SJCRH30 (cell line): ENCODE measurements at places on chromosomes 11 and 22.
A peak's percentile ranks its signal among the peaks of the same experiment; 100 is the strongest.

DNA sequence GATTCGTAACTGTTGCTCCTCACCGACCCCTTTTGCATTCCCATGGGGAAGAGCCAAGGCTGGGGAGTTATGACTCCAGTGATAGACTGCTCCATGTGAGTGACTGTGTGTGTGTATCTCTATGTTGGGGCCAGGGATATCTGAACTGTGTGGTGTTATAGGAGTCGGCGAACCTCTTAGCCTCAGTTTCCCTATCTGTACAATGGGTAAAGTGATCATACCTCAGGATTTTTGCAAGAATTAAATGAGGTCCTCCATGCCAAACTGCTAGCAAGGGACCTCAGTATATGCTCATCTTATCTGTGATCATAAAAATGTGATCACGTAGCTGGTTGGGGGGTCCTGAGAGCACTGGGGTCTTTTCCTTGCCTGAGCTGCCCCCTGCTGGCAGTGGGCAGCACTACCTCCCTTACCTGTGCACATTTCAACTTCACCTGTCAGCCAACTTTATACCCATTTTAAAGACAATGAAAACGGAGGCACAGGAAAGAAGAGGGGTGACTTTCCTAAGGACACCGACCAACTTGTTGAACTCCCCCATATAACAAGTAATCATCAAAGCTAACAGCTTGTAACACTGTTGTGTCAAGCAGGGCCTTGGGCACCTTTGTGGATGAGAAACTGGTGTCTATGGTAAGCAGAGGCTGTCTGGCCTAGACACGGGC, 1.4 kb upstream of the DPP3 start:
- peak; percentile 47 for DNase-seq
- H3K27me3 ChIP-seq: no peaks in the 10 kb centered on the region
- no peak overlapping the region; the same call in 1 of the 2 replicates for H3K27ac ChIP-seq
- H3K4me1 ChIP-seq: peaks cover 3% of the 10 kb centered on the region; the same call in 1 of the 2 replicates

DNA sequence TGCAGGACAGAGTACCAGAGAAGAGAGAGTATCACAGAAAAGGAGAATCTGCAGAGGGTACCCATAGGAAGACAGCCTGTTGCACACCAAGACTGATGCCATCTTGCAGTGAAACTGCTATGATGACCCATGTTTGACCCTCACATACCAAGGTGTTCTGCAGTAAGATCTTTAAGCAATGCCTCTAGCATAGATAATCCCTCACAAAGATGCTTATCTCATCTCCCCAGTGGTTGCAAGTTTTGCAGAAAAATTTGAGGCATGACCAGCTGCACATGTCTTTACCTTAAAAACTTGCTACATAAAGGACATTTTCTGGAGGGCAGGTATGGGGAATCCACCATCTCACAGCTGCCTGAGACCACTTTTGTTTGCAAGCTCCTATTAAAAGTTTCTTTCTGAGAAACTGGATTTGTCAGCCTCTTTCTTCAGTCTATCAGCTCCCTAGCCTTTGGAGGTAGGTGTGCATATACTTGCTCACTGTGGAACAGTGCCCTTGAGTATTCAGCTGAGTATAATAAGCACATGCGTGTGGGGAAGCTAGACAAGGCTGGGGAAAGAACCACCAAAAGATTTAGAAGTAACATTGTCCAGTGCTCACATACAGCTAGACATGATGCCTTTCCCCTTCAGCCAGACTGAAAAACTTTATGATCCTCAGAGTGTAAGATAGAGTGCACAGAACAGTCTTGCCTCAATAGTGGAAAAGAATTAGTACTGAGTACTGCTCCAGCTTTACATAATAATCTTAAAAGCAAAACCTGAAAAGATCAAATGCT, 100.3 kb upstream of the TEAD1 start:
- no peaks in the 10 kb centered on the region for H3K36me3 ChIP-seq
- DNase-seq: no peak
- H3K4me3 ChIP-seq: no peak overlapping the region
- no peak overlapping the region for H3K27ac ChIP-seq
- no peaks in the 10 kb centered on the region for H3K27me3 ChIP-seq

- no peak overlapping the region for H3K4me3 ChIP-seq
- no peaks in the 10 kb centered on the region for H3K27me3 ChIP-seq
- H3K36me3 ChIP-seq: peaks cover 3% of the 10 kb centered on the region; the same call in 1 of the 2 replicates
- no peak overlapping the region for H3K27ac ChIP-seq
- no peak for DNase-seq
- H3K4me1 ChIP-seq: peaks cover 2% of the 10 kb centered on the region
Observed at GRCh38 chr22:36021606-36022153, 6.9 kb downstream of the RBFOX2 start.

DNA sequence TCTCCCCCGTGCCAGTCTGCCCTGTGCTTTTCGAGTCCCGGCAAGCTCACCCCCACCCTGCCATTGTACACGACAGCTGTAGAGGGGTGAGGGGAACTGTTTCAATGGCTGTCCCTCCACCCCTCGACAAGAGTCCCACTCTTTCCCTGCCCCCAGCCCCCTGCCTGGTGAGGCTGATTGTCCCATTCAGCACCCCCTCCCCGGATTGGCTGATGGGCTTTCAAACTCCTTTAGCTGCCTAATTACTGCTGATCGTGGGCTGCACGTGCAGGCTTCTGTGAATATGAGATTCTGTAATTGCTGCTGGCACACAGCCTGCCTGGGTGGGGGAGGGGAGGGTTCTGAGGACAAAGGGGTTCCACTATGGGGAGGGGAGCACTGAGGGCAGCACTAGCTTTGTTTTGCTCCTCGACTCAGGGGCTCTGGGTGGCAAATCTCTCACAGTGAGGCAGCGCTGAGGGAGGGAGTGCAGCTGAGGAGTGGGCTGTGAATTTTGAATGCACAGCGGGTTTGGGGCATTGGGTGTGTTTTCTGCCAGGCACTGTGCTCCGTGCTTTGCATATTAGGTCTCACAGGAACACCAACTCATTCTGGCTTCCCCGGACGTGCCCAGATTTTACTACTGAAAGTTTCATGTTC, 42.6 kb upstream of the ACCSL start:
- no peak overlapping the region for H3K27ac ChIP-seq
- no peak overlapping the region for H3K4me3 ChIP-seq
- DNase-seq: no peak
- H3K36me3 ChIP-seq: no peaks in the 10 kb centered on the region
- no peaks in the 10 kb centered on the region for H3K4me1 ChIP-seq
